Stimulated activated CD8-positive, alpha-beta memory T cell treated with anti-CD3 and anti-CD28 coated beads, Interleukin-4, amount 100 ng/mL, for 1 hour (primary cell): ENCODE measurements at places on chromosomes 1 and 21.

DNA sequence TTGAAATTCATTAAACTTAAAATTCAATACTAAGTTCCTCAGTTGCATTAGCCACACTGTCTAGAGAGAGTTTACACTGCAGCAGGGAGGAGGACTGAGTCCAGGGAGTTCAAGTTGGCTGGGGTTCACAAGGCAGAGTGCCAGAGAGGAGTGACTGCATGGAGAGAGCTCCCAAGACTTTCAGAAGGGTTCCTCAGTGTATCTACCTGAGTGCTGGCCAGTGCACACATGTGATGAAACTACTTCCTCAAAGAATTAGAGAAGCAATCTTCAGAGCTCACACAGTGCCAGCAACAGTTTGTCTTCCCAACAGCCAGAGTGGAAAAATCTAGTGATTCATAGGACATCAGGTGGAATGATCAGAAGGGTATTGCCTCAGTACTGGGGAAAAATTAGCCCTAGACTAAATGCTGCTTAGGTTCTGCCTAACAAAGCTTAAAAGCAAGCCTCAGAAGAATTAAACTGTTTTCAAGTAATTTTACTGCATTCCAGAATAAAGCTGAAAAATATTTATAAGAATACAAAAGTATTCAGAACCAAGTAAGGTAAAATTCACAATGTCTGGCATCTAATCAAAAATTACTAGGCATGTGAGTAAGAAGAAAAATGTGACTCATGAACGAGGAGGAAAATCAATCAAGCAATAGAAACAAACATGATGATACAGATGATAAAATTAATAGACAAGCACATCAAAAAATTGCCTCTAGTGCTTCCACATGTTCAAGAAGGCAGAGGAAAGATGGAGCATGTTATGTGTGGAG is 10.4 kb upstream of the WNT3A start:
- DNase-seq, result no peak

GRCh38 chr1:181416268-181416860 is 67.0 kb upstream of the CACNA1E start:
- DNase-seq, result no peak

DNA sequence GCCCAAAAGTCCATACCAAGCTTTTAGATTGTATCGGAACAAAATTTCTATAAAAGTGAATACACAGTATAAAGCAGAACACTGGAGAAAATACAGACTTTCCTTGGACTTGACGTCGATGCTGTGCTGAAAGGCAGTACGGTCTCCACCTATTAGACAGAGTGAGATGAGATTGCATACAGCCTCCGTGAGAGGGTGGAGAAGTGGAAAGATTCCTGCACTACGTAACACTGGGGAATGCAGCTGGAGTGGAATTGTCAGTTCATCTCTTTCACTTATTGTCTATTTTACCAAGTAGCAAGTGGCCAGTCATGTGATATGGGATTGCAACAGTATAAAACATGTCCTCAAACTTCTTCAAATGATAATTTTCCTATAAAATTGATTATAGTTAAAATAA is 209.5 kb downstream of the ZP4 start:
- DNase-seq, result no peak

DNA sequence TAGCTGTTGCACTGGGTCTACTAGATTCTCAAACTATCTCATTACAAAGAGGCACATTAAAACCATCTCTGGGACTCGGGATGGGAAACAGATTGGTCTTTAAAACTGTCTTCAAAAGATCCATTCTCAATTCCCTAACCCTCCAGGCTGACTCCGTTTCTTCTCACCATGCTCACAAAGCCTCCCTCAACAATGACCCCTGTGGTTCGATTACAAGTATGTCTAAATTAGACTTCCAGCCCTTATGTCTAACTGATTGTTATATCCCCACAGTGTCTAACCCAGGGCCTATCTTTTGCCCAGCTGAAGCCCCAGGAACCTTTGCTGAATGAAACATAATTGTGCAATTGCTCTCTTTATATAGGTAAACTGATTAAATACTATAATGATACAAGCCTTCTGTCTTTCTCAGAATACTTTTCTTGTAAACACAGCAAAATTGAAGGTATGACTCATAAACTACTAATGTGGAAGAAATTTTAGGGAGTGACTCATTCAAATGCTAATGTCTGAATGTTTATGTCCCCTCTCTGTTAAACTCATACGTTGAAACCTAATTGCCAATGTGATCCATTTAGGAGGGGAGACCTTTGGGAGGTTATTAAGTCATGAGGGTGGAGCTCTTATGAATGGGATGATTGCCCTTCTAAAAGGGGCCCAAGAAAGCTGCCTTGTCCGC is 65.6 kb upstream of the DAB1 start:
- DNase-seq, result no peak

DNA sequence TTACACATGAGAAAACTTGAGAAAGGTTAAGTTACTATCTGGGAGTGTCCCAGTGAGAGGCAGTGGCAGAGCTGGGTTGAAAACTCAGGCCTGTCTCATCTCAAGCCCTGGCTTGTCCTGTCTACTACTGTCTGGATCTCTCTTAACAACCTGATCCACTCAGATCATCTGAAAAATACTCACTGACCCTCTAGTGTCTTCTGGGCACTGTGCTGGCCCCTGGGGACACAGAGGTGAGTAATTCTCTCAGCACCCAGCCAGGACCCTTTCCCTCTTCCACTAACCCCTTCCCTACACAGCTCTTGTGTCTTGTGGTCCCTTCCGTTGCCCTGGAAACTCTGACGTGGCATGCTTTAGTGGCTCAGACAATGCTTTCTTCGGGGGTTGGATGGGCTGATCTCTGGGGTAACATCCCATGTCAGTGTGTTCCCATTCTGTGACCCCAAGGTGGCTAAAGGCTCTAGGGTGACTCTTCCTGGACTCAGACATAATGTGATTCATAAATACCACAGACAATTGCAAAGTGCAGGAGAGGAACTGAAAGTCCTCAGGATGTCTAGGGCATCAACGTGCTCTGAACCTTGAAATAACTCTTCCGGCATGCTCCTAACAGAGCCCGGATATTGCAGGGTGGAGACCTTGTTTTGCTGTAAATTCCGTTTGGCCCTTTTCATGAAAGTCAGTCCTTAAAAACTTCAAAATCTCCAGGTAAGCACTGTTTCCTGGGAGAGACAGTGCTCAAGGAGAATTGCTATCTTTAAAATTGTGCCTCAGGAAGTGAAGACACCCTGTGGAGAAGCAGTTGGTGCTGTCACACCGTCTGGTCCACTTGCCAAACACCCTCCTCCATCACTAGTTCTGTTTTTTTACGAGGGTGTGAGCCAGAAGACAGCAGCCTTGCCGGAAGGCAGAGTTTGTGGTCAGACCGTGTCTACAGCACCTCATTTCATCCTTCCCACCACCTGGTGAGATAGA is 4.0 kb downstream of the SHISAL2A start:
- peak; percentile 61 for DNase-seq

- no peak for DNase-seq
Observed at GRCh38 chr1:31007462-31007991, 58.0 kb downstream of the PUM1 start.

DNA sequence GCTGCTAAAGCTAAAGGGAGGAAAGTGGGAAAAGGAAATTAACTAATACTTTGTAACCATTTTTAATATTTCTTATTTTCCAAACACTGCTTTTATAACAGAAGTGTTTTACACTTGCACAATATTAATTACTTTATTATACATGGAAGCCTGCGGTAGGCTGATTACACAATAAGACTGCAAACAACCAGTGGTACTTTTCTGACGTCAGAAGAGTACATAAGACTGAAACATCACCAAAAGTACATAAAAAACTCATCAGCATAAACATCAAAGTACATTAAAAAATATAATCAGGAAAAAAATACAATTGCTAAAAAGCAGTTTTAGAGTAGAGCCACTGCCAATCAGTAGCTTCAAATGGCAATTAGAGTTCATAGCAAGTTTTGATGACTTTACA is 4.6 kb downstream of the ZNF281 start:
- DNase-seq, result no peak
